ENCODE measurements at places on chromosomes 2 and 18. TPM values are rescaled to one million over a fixed set of nuclear protein-coding genes. Genes with fewer than 3 reads are reported as not detected.

DNA sequence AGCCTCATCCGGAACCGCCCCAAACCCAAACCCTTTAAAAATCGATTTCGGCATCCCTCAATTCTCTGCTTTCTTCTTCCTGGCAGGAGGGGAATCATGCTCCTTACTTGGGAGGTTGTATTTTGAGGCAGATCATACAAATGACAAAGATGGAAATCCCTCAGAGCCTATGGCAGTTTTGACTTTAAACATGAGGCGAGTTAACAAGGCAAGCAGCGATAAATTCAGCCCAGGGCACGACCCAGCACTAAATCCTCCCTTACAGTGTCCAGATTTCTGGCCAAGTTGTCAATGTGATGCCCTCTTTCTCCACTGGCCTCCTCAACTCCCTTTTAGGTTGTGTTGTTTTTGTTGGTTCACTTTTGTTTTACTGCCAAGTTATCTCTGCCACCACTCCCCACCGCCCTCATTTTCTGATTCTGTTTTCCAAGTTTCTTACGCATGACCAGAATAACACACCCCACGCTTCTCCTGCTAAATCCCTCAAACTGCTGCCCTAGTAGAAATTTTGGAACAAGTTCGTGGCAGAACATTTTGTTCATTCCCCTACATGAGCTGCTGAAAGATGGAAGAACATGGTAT lies 68.3 kb downstream of the CTAGE1 start:
- no peak for DNase-seq

- DNase-seq, result no peak
These were observed 23.6 kb downstream of the ANKRD44 start for GRCh38 chr2:197286805-197287595.

SIGLEC15 gene
- not detected for total RNA-seq

SRD5A2 gene
- total RNA-seq, result not detected

GRCh38 chr18:39489431-39489830 lies 1923.8 kb upstream of the CELF4 start:
- no peak for DNase-seq

FBXO36 gene
- total RNA-seq, result 1.0 TPM

All from CD8-positive, alpha-beta T cell (primary cell).